Spinal cord (tissue), 10 donors: ENCODE measurements at places on chromosomes 7 and 10. TPM values are rescaled to one million over a fixed set of nuclear protein-coding genes. Genes with fewer than 3 reads are reported as not detected.

The PTF1A gene
- polyA plus RNA-seq = 0.83 TPM

The ALOX5 gene
- polyA plus RNA-seq = 3.8 TPM

DNA sequence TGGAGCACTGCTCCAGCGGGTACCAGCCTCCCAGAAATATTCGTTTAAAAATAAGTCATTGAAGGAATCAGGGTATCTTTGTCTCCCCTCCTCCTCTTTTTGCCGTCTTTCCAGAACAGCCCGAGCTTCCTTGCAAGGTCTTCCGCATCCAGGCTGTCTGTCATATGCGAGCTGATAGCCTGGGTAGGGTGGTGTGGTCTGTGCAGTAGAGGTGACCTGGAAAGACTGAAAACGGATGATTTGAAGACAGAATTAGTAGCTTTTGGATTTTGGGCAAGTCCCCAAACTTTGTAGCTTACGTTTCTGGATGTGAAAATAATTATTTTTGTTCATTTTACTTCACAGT lies 480 bp downstream of the VPS50 start:
- no peak for DNase-seq

- DNase-seq = no peak
Observed at GRCh38 chr10:72234560-72235095, 18.6 kb upstream of the ASCC1 start.

DNA sequence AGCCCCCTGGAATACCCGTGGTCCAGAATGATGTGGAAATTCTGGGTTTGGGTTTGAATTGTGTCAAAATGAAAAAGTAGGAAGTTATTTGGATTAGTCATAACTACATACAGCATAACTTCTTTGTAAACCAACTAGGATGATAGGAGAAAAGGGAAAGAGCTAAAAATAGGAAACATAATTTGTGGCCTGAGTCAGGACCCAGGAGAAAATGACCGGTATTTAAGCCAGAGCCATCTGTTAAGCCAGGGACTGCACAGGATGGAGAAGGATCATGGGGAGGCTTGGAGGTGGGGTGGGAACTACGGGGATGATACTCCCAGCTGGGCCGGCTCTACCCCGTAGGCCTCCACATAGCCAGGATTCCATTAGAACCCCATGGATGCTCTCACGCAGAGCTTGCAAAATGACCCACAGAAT lies 98.6 kb downstream of the MYOF start:
- no peak for DNase-seq

GRCh38 chr10:129893104-129894089 lies 70.7 kb downstream of the EBF3 start:
- peak; percentile 86 for DNase-seq

GRCh38 chr7:112176693-112177415 lies 29.3 kb downstream of the DOCK4 start:
- no peak for DNase-seq

DNA sequence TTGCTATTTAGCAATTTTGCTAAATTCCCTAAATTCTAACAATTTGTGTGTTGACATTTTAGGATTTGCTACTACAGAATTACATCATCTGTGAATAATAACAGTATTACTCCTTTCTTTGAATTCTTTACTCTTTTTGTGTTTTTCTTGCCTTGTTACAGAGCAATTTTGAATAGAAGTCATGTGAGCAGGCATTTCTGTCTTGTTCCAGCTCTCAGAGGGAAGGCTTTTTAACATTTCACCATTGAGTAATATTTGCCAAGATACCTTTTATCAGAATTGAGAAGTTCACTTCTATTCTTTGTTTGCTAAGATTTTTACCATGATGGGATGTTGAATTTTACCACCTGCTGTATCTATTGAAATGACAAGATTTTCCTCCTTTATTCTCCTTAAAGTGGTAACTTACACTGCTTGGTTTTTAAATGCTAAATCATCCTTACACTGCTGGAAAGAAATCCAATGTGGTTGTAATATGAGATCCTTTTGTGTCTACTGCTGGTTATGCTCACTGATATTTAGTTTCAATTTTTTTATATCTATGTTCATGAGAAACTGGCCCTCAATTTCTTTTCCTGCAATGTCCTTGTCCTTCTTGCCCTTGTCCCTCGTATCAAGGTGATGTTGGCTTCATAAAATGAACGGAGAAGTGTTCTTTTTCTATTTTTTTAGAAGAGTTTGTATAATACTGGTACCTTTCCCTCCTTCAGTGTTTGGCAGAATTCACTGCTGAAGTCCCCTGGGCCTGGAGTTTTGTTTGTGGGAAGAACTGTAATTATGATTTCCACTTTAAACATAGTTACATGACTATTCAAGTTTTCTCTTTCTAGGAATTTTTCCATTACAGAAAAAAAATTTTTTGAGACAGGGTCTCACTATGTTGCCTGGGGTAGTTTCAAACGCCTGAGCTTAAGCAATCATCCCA lies 50.3 kb upstream of the ATP6V0A4 start:
- DNase-seq = no peak

DNA sequence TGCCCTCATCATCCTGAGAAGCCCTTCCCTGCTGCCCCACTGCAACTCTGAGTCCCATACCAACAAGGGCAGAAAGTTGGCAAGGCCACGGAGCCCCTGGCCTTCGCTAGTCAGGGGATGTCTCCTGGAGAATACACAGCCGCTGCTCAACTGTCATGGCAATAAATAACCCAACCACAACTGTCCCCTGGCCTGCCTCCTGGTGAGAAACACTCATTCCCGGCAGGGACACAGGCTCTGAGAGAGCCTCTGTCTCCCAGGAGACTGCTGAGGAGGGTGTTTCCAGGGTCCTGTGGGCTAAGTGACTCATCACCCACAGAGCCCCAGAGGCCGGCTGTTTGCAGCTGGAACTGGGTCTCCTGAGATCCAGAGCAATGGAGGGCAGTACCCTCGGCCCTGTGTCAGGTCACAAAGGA lies 354.1 kb downstream of the TNS3 start:
- DNase-seq = no peak

GRCh38 chr7:130488392-130489139 lies 3.3 kb upstream of the MEST start:
- DNase-seq = no peak
